ENCODE measurements at places on chromosomes 13 and 19.

DNA sequence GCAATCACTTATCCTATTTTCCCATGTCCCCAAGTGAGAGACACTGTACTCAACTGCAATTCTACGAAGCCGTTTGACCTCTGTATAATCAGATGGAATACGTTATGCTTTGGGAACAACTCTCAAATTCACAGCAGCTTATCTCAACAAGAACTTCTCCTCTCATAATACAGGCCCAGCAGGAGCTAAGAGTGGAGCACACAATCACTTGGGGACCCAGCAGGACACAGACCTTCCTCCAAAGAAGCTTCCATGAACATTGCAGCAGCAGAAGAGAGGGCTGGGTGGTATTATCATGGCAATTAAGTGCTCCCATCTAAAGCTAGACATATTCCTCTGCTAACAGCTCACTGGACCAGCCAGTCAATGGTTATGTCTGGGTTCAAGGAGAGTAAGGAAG lies 428.3 kb upstream of the MIR17HG start:
- no peak for DNase-seq

DNA sequence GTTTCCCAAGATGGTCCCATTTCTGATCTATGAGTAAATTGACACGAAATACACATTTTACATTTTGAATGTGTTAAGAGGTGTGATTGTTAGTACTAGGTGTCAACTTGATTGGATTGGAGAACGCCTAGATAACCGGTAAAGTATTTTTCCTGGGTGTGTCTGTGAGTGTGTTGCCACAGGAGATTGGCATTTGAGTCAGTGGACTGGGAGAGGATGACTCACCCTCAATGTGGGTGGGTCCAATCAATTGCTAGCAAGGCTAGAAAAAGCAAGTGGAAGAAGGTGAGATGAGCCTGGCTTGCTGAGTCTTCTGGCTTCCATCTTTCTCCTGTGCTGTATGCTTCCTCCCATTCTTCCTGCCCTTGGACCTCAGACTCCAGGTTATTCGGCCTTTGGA lies 960.7 kb upstream of the PCDH9 start:
- peak; percentile 7 for DNase-seq

GRCh38 chr13:47621931-47622330 lies 379.1 kb downstream of the SUCLA2 start:
- no peak for DNase-seq

DNA sequence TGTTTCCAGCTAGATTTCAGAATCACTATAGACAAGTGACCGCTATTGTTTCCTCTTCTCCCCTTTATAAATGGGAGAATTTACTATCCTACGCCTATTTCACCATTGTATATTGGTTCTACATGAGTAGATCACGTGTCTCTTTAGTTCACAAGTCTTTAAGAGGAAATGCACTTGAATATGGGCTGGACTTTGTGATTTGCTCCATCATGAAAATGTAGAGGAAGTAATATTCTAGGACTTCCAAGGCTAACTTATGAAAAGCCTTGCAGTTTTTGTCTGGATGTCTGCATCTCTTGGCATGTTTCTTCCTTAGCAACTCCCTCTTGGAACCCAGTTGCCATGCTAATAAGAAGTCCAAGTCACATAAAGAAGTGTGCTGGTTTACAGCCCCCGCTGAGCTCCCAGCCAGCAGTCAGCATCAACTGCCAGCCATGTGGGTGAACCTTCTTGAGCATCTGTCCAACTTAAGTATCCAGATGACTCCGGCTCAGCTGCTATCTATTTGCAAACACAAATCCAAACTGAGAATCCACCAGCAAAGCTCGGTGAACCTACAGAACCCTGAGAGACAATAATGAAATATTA lies 4.8 kb upstream of the FBXL3 start:
- no peak for DNase-seq

- DNase-seq: no peak
Measured at GRCh38 chr13:48506092-48506701, 26.7 kb downstream of the RCBTB2 start.

DNA sequence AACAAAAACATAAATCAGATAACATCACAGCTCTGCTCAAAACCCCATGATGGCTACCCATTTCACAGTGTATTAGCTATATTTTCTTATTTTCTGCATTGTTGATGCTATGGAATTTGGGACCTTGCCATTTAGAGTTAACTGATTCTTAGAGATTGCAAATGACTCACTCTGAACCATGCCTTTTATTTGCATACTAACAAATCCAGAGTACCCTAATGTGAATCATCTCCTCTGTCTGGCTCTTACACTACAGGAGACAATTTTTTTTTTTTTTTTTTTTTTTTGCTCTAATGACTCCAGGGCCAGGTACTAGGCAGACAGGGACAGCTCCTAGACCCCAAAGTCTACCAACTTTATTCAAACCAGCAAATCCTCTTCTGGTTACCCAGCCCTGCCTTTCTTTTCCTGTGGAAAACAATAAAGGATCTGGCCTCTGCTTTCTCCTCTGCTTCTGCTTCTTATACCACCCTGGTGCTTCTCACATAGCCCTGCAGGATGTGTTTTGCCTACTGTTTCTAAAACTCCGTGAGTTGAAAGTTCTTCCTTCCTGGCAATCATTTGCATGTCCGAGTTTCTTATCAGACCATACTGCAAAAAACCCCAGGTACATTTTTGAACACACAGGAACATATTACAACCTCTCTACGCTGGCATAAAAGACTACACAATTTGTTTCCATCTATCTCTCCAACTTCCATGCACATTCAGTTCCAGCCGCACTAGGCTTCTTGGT lies 10.6 kb upstream of the ZNF460 start:
- peak; percentile 44 for DNase-seq

- no peak for DNase-seq
Measured at GRCh38 chr19:17555929-17556813, 722 bp downstream of the COLGALT1 start.

GRCh38 chr13:111252446-111253364 lies 67.7 kb upstream of the TEX29 start:
- DNase-seq: no peak

DNA sequence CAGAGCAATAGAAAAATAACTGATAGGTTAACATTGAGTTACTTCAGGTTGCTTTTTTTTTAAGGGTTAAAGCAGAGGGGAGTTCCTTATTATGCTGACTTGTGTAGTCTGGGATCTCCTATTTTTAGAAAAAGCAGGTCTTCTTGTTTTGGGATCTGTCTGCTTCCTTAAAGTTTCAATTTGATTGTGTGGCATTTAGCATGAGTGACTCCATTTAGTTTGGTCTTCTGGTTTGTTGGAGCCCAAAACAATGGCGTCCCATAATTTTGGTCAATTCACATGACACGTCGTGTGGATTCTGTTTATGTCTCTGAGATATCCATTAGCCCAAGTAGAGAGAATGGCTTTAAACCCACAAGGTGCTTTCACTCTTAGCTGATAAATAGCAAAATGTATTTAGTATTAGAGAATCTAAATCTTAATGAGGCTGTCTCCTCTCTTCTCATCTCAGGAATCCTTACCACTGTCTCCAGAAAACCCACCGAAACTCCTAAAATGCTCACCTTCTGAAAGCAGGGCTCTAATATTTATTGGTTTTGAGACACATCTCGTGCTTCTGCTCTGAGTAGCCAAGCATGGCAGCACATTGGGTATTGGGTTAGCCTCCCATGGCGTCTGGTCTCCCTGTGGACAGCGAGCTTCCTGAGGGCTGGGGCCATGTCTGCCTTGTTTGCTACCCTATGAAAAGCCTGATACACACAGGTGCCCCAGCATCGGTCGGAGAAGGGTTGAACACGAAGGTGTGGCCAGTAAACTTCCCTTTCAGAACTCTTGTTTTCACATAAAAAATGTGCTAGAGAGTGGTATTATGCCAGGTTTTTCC lies 67.2 kb upstream of the GPR183 start:
- DNase-seq: no peak

DNA sequence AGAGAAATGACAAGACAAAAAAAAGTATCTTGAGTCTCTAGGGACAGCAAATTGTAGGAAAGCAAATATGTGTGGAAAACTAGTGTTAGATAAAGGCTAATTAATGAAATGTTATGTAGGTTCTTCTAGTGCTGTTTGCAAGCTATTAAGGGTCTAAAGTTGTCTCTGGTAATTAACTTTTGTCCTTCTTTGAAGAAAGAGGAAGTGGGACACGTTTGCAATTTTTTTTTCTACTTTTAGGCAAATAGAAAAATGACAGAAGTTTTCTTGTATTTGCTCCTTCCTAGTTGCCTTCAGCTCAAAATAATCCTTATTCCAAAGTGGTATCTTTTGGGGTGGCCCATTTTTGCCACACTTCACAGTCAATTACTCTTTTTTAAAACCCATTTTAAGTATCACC lies 1877.7 kb upstream of the PRR20A start:
- no peak for DNase-seq

GRCh38 chr19:45141203-45141900 lies 19.4 kb downstream of the NKPD1 start:
- DNase-seq: no peak

DNA sequence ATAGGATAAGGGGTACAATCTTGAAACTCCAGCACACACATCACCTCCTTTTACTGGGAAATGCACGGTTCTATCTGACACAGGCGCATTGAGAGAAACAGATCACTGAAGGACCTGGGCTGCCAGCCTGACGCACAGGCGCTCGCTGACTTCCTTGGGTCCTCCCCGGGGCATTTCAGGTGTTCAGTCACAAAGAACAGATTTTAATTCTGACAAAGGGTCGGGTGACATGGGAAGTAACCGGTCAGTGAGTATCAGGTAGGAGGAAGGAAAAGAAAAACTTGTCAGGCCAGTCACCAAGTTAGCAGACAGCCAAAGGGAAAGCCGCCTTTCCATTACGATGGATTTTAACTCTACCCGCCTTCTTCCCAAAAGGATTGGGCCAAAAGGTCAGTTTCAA lies 39.6 kb downstream of the INSR start:
- no peak for DNase-seq

DNA sequence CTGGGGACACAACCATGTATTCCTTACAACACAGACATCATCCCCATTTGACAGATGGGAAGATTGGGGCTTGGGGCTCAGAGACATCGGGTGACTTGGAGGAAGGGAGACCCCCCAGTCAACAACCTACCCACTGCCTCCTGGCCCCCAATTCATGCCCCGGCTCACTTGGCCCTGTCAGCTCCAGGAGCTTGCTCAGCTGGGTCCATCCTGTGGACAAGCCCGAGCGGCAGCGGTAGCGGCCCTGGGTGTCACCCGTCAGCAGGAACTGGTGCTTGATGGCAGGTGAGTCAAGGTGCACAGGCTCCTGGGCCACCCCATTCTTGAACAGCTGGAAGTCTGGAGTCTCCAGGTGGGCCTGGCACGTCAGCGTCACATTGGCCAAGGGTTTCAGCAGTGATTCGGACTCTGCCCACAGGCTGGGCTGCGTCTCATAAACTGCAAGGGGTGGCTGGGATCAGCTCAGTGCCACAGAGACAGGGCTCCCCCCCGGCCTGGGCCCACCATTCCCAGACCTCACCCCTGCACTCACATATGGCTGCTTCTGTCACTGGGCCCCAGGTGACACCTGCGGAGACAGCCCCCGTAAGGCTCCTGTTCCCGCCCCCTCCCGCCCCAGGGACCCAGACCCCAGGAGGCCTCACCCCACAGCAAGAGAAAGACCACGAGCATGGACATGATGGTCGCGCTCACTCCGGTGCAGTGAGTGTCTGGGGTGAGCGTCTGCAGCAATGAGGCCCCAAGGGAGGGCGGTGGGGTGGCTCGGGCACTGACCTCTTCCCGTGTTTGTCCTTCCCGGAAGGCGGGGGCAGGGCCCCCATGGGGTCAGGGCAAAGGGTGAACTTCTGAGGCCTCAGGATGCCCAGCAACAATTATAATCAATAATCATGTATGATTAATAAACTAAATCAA lies at the start of gene A1BG:
TSS of gene A1BG (minus strand) at position 733 of the 912 bp plus-strand sequence. CDS start at position 678, 55 bp downstream.
- no peak for DNase-seq

- no peak for DNase-seq
Measured at GRCh38 chr13:87666831-87667230, 4.3 kb upstream of the SLITRK5 start.

DNA sequence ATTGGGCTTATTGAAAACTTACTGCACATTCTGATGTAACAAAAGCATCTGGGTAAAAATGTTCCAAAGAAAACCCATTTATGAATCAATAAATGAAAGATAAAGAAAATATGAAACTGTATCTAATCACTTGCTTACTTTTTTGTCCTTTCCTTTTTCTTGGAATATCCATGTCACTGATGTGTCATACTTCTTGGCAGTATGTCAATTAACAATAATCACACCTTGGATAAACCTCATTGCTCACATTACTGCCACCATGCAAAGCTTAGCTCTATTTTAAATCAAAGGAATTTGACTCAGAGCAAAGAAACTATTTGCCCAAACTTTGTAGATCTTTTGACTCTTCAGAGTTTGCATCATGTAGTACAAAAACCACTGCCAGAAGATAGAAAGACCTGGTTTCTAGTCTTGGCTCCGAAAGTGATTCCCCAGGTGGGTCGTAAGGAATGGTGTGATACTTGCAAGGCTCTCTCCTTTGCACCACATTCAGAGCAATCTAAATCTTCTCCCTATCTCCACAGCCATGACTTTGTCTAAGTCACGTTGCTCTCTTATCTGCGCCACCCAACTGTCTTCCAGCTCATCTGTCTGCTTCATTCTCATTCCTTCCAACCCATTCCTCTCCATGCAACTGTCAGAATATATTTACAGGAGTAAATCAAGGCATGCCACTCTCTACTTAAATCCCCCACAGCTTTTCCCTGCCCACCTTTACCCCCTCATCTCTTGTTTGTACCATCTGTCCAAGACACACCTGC lies 311.9 kb downstream of the COG6 start:
- no peak for DNase-seq

DNA sequence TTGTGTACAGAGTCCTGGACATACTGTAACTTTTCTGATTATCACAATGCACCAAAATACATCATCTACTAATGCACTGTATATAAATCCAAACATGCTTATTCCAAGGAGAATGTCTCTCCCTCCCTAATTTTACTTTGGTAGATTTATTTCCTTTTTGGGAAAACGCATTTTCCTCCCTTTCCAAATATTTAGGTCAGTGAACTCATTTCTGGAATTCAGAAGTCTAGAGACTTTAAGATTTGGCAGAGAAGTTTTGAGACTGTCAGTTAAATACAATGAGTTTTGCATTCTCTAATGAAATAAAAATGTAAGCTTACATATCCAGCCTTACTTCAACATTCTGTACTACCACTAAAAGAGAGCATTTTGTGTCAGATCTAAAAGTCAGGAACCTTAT lies 165.8 kb upstream of the EDNRB start:
- DNase-seq: no peak

DNA sequence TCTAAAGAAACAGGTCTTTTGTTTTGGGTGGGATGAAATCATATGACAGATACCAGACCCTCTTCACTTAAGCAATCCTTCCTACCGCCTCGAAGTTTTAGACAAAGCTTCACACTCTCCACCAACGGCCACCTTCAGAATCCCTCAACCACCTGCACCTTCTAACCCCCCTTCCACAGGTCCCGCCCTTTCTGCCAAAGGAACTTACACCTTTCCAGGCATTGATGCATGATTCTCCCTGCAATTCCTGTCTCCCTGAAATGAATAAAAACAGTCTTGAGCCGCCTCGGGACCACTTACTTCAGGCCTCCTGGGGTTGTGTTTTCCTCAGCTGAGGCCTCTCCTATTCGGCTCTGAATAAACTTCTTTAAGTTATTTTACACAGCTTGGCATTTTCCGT lies 859 bp downstream of the ZNF433 start:
- DNase-seq: no peak

- DNase-seq: no peak
Measured at GRCh38 chr13:114096811-114097211, 35.6 kb downstream of the RASA3 start.

Measured in stromal cell of bone marrow (primary cell).